ENCODE measurements at places on chromosomes 11 and 22.

DNA sequence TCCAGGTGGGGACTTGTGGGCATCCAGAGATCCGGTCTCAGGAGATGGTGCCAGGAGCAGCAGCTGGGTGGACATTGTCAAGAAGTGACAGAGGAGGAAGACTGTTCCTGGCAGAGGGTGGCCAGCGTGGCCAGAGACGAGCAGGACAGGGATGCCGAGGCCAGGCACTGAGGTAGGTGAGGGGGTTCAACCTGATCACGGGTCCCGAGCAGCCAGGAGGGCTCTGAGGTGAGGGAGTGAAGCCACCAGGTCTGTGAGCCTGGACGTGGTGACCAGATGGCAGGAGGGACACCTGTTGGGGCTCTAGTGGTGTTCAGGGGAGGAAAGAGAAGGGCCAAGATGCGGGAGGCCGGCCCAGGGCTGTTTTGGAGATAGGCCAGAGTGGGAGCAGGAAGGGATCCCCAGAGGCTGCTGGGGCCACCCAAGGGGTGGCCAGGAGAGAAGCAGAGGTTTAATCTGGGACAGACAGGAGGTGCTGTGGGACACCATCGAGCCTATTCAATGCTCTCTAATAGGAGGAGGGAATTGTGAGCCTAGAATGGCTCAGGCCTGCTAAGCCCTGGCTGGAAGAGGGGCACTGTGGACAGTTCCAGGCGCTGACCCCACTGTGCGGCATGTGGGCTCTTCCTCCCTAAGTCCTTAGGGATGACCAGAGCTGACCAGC, 6.3 kb downstream of the PPM1F start:
- DNase-seq = no peak

DNA sequence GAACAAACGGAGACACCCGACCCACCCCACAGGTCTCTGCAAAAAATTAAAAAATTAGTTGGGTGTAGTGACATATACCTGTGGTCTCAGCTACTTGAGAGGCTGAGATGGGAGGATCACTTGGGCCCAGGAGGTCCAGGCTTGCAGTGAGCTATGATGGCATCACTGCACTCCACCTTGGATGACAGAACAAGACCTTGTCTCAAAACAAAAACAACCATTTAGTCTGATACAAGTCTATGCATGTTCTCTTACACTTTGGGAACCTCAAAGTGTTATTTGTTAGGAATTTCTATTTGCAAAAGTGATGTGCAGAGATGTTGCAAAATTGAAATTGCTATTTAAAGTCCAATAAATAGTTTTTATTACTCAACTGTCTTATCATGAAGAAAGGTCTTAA, 14.3 kb downstream of the ATG13 start:
- DNase-seq = no peak

DNA sequence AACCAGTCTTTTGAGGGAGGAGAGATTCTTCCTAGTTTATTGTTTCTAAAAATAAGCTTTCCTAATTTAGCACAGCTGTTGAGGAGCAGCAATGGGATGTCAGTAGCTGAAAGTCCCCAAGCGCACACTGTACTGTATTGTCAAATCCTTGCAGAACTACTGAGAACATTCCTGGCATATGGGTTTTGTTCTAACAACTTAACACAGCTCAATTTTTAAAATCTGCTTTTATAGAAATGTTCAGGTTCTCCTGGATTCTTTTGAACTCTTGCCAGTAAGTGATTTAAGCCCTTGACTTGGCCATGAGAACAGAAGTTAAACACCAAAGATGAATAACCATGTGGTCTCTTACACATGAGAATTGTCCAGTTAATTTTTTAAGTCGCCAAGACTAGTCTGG, 218.6 kb downstream of the FAT3 start:
- DNase-seq = no peak

DNA sequence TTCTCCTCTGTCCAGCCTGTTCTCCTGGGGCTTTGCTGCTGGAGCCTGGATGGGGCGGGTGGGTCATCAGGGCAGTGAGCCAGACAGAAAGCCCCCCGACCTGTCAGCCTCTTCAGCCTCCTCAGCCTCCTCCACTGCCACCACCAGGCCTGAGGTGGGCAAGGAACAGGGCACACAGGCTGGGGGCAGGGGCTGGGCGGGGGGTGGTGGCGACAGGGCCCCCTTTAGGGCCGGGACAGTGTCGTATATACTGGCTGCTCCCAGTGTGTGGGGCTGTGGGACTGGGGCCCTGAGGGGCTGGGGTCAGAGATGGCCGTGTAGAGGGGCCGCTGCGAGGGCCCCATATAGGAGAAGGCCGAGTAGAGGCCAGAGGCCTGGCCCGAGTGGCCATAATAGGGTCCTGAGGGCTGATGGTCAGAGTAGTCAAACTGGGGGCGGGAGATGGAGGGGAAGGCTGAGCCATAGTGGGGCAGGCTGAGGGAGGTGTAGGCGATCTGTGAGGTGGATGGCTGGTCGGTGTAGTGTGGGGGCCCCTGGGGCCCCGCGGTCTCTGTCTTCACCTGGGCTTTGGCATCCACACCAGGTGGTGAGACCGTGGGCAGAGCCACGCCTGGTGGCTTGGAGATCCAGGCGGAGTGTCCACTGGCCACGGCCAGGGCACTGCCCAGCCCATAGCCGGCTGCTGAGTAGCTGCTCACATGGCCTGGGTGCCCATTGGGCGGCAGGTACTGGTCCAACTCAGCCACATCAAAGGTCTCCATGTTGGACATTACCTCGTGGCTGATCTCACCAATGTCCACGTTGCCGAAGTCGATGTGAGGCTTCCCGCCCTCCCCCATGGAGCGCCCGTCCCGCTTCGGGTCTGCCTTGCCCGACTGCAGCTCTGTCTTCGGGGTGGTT, 10.8 kb downstream of the SOX10 start:
- DNase-seq = no peak

GRCh38 chr22:29799217-29799680, 32.1 kb downstream of the UQCR10 start:
- DNase-seq = no peak

- no peak for DNase-seq
These were observed 10.0 kb downstream of the IGSF9B start for GRCh38 chr11:133946541-133947318.

GRCh38 chr11:11313902-11314692, 39.0 kb downstream of the CSNK2A3 start:
- peak; percentile 14 for DNase-seq

DNA sequence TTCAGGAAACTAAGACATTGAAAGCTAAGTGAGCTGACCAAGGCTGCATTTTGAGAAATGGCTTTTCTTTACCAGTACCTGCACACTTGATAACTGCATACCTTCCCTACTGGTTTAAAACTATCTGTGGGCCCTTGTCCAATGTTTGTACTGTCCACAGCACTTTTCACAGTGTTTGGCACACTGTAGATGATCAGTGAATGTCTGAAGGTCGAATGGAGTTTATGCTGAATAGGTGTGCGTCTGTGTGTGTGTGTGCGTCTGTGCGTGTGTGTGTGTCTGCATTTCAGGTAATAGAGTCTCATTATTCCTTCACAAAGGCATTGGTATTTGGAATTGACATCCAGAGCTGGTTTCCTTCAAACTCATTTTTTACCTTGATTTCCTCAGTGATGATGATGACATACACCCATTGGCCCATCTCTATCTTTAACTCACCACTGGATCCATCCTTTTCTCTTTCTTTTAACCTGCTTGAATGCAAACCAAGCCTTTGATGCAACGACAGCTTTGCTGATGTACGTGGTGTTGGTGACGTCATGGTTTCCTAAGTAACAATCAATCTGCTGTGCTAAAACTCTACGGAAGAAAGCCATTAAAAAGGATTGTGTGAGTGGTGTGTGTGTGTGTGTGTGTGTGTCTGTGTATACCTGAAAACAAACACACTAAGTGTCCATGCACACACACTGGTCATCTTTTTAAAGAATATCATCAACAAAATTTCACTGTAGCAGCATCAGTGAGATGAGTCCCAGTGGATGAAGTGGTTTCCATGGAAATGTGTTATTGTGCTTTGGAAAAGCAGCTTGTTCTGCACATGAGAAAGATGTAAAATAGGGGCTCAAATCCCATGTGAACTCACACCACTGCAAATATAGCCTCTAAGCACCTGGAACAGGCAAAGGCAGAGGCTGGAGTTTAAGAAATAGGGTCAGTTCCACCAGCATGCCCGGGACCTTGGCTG, 490.2 kb upstream of the B3GAT1 start:
- DNase-seq = no peak

- DNase-seq = no peak
These were observed 413.2 kb downstream of the MIAT start for GRCh38 chr22:27070594-27070993.

DNA sequence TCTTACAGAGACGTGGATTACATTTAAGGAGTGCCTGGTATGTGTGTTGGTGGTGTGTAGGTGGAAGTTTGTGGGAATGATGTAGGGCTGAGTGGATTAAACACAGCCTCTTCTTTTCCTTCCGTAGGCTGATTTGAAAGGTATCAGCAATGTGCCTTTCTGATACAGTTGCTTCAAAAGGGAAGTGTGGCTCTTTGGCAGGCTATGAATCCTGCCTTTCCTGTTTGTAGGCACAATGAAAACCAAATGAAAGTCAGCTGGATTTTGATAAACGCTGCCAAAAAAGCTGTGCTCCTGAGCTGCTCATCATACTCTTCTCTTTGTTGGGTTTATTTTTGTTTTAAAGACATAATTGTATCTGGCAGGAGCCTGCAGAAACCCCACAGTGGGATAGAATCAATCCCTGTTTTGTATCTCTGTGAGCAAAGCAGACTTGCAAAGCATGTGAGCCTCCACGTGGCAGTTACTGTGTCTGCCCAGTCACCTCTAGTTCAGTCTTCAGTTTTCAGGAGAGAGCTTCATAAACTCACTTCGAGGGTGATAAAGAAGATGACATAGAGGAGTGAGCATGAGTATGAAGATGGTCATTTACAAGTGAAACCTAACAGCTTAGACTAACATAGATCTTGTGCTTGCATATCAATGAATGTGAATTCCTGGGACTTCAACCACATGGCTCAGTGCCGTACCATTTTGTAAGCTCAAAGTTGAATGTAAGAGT, 655.7 kb upstream of the KIRREL3 start:
- DNase-seq = no peak

DNA sequence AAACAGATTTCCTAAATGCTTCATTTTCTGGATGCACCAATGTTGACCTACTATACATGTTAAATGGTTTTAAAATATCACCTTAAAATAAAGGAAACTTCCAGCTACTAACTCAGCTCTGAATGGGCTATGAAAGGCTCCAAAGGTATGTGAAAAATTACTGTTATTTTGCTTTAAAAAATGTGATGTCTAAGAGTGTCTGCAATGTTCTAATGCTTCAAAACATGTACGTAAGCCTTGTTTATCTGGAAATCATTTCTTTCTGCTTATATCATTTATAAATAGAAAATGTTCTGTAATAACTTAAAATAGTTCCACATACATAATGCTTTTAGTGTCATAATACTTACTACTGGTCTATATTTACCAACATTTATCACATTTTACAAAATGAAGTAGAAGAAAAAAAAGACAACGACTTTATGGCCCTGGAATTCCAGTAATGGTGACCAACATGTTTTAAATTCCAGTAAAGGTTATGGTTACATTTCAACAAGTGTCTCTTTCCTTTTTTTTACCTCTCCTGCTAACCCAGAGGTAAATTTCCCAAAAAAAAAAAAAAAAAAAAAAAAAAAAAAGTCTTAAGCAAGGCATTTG, 2.5 kb downstream of the BDNF start:
- DNase-seq = no peak

- DNase-seq = peak; percentile 34
These were observed 79.1 kb upstream of the KCNQ1OT1 start for GRCh38 chr11:2778630-2779498.

DNA sequence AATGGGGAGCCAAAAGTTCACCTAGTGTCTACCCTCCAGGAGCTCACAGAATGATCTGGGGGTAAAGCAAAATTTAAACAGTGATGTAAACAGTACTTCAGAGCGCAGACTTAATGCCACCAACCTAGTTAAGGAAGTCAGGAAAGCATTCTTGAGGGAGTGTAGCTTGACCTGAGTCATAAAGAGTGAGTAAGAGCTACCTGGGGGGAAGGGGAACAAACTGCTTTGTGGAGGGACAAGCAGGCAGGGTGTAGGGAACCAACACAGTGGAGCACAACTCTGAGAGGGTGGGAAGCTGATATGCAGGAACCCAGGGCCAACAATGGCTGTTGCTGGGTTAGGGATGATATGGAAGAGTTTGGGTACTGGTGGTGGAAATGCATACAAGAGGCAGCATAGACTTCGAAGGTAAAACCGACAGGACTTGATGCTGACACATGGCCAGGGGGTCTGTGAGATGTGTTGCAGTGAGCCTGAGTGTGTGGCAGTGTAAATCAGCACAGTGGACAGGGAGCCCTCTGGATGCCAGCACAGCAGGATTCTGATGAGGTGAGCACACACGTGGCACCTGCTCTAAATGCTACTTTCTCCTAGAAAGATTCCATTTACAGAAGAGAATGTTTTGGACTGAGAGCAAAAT, 58.3 kb upstream of the CYP2D6 start:
- no peak for DNase-seq

DNA sequence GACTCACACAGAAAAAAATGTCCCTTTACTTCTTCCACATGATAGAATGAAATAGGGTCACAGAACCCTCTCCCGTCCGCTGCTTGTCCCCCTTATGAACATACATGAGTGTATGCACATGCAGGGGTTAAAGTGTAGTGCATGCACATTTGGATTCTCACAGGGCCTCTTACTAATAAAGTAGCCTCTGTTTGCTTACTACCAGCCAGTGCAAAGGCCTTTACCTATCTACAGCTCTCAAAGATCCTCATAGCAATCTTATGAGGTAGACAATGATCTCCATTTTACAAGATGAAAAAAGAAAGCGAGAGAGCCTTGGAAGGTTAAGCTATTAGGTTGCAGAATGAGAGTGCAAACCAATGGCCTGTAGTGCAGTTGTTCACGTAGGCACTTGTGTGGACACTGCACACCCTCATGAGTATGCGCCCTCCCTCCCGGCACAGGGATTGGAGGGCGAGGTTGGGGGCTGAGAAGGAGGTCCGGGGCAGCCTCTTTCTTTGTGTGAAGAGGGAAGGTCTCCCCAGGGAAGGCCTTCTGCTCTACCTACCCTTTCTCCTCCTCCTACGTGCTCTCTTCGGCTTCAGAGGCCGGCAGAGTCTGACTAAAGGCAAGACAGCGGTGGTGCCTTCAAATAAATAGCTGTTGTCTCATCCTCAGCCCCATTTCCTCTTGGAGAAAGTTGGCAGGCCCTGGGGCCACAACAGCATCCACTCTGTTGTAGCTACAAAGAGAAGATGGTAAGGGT, 91.3 kb downstream of the CEP164 start:
- no peak for DNase-seq

GRCh38 chr11:88292171-88292843, 45.2 kb downstream of the CTSC start:
- no peak for DNase-seq

GRCh38 chr11:94762208-94762607, 5.9 kb upstream of the AMOTL1 start:
- DNase-seq = no peak

GRCh38 chr22:42280836-42281235, 10.4 kb upstream of the TCF20 start:
- no peak for DNase-seq

GRCh38 chr22:45071618-45072017, 61.8 kb upstream of the PHF21B start:
- DNase-seq = no peak

GRCh38 chr11:23755076-23755475, 741.8 kb upstream of the LUZP2 start:
- DNase-seq = no peak
